Stimulated activated CD4-positive, alpha-beta T cell treated with anti-CD3 and anti-CD28 coated beads, Interleukin-1b, Interleukin-23, amount 100 ng/mL, for 1 hour (primary cell): ENCODE measurements at places on chromosomes 12 and 14.

DNA sequence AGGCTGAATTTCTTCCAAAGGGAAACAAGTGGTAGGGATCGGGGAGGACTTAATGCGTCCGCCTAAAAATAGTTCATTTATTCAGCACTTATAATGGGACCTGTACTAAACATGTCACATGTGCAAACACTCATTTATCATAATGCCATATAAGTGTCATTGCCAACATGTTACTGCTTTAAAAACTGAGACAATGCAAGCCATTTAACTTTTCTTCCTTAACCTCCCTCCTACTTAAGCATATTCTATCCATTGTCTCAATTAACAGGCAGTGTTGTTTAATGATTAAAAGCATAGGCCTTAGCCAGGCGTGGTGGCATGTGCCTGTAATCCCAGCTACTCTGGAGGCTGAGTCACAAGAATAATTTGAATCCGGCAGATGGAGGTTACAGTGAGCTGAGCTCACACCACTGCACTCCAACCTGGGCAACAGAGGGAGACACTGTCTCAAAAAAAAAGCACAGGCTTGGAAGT is 13.5 kb upstream of the SCFD1 start:
- DNase-seq = no peak

- DNase-seq = no peak
These were observed 59.5 kb upstream of the IGF1 start for GRCh38 chr12:102539651-102540553.

DNA sequence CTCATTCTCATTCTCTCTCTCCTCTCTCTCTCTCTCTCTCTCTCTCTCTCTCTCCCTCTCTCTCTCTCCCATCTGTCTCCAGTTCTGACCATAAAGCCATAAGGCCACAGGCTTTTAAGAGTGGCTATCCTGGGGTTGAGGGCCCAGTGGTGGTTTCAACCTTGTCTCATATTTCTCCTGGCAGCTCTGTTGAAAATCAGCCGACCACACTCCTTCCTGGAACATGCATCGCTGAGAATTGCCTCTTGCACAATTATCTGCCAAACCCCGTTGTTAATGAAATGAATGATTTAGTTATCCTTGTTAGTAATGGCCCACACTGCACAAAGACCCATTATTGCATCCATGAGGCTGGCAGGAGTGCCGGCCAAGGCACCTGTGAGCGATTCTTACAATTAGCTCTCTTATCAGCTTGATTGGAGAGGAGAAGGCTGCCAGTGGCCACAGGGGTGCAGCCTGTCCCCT is 30.4 kb upstream of the KCNA5 start:
- no peak for DNase-seq

GRCh38 chr12:80411787-80412186 is 32.2 kb upstream of the PTPRQ start:
- DNase-seq = no peak

GRCh38 chr12:32063796-32064195 is 42.9 kb upstream of the BICD1 start:
- no peak for DNase-seq

DNA sequence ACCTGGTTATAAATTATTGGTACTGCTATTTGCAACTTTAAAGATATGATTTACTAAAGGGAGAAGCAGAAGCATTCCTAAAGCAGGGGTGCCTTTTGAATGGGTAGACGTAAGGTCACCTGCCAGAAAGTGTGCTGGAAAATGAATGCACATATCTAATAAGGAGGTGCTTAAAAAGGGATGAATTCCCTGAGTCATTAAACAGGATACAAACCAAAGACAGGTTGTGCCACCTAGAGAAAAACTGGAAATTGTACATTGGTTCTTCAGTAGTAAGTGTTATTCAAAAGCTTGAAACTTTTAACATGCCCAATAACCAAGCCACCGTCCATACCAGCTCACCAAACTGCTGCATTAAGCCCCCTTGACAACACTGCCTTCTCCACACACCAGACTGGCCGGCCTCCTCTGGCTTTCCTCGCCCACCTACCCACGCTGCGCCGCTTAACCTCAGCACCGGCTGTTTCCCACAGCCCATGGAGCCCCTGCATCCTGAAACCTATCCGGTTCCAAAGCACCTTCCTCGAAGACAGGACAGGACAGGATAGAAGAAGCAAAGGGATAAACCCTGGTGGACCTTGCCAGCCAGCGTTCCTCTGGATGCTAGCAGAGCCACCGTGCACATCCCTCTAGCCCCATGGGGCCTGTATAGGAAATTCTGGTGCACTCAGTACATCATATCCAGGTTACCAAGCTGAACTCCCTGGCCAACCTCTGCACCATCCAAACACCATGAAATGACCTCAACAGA is 201.5 kb upstream of the CAND1 start:
- no peak for DNase-seq

DNA sequence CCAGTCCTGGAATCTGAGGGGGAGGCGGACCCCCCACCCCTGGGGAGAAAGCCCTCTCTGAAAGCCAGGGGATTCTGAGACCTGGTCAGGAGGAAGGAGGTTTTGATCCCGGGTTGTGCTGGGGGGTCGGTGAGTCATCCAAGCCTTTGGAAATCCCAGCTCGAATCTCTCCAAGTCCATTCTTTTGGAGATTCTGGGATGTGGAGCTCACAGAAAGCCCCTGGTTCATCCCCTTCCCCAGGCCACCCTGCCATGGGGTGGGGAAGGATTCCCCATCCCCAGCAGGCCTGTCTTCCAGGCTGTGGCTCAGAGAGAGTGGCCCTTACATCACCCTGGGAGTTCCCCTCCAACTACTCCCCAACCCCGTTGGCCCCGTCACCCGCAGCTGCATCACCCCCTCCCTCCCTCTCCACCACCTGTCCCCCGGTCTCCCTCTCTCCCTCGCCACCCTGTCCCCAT is 14.3 kb downstream of the EXOC3L4 start:
- no peak for DNase-seq

GRCh38 chr12:65665817-65666216 is 158.5 kb upstream of the HMGA2 start:
- DNase-seq = no peak

- DNase-seq = no peak
These were observed 30.8 kb downstream of the NCOR2 start for GRCh38 chr12:124536641-124537040.

DNA sequence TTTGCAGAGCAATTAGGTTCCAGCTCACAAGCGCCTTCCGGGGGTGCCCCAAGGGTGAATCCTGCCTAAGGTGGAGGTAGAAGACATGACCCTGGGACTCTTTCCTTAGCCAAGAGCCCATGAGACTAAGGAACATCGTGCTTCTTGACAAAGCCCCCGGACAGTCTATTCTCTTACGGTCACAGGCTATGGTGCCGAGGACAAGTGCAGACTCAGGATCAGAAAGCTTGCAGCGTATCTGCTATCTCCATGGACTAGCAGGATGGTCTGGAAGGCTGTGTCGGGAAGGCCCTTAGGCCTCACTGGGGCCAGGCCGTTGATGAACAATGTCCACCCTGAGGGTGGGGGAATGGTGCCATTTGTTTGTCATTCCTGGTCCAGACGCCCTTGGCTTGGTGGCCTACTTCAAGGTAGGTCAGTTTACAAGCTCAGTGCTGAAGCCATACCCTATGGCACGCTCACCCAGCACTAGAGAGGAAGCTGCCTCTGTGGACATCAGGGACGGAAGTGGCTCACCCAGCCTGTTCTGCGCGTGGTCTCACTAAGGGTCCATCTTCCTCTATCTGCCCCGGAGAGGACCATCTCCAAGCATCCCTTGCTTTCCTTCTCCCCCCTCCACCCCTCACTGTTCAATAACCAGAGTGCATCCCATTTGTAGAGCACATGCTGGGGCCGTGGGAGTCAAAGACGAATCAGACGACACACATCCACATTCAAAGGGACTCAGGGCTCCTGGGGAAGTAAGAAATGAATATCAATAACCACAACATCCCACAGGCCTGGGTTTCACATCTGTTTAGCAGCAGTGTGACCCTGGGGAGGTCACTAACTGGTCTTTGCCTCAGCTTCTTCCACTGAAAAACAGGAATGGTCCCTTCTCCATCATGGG is 45.0 kb upstream of the IQSEC3 start:
- DNase-seq = no peak
